ENCODE measurements at places on chromosomes 13 and 19.
A peak's percentile ranks its signal among the peaks of the same experiment; 100 is the strongest.

- no peak for DNase-seq
Observed at GRCh38 chr13:29497137-29497654, 98.3 kb downstream of the SLC7A1 start.

- no peak for DNase-seq
Observed at GRCh38 chr13:45782327-45783045, 69.1 kb downstream of the SIAH3 start.

DNA sequence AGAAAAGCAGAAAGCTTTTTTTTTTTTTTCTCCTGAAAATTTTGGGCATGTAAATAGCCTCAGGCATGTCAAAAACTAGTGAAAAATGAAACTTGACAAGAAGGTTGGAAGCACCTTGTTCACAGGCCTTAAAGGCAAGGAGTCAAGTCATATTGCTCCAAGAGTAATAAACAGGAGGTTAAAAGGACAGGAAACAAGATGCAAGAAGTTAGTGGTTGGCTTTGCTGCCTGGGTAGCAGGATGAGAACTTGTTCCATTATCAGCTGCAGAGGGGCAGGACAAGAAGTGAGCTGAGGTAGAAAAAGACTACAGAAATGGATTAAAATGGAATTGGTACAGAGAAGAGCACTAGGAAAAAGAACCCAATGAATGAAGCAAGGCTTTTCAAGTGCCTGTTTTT, 242.6 kb downstream of the DCT start:
- no peak for DNase-seq

GRCh38 chr13:44523146-44524015, 52.7 kb downstream of the TSC22D1 start:
- no peak for DNase-seq

GRCh38 chr13:51729866-51730553, 74.0 kb downstream of the DHRS12 start:
- peak; percentile 28 for DNase-seq

DNA sequence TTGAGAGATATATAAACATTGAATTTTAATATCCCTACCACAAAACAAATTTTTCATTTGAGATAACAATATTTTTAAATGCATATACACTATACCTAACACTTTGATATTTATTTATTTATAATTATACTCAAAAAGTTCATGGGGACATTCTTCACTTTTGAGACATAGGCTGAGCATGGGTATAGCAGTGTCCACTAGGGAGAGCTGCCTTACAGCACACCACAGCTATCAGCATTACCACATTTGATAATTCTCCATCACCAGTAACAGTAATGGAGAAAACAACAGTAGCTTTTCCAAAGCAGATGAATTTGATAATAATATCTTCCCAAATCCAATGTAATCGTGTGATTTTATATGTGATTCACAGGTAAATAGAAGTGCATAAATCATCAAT, 626.1 kb downstream of the DACH1 start:
- no peak for DNase-seq

- no peak for DNase-seq
Observed at GRCh38 chr19:17553256-17553655, 2.2 kb upstream of the COLGALT1 start.

GRCh38 chr19:5999693-6000092, 21.8 kb upstream of the RANBP3 start:
- no peak for DNase-seq

- DNase-seq = no peak
Observed at GRCh38 chr19:29495091-29495490, 30.7 kb upstream of the VSTM2B start.

- no peak for DNase-seq
Observed at GRCh38 chr13:79463604-79464003, 17.4 kb upstream of the NDFIP2 start.

DNA sequence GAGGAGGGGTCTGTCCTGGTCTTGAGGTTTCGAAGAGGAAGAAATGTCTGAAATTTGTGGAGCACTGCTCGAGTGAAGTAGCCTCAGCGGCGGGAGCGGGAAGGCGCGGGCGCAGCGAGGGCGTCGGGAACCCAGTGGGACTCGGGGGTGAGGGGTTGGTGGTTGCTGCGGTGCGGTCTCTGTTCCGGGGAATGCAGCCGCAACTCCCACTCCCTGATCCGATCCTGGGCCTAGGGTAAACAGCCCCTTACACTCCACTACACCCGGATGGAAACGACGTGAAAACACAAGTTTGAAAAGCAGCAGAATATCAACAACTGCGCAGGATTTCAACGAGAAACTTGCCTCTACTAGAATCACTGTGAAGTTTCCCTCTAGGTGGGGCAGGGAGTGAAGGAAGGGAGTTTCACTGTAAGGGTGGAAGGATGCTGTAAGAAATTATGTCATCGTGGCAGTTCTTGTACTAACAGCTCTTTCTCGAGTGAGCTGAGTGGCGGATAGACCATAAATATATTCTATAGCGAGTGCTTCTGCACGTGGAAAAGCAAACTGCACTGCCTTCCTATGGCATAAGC, 2.0 kb upstream of the KLF12 start:
- no peak for DNase-seq

GRCh38 chr13:113224486-113224885, 15.1 kb downstream of the CUL4A start:
- no peak for DNase-seq

DNA sequence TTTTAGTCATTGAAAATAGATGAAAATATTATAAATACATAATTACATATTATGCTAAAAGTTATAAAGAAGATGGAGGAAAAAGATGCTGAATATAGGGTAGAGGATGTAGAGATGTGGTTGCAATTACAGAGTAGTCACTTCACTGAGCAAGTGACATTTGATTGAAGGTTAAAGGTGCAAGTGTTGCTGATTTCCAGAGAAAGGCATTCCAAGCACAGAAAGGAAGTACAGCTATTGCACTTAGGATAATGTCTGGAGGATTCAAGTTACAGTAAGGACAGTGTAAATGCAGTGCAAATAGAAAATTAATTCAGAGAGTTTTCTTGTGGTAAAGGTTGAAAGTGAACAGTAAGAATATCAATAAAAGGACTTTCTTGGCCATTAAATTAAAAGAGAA, 1721.8 kb downstream of the PCDH9 start:
- DNase-seq = no peak

DNA sequence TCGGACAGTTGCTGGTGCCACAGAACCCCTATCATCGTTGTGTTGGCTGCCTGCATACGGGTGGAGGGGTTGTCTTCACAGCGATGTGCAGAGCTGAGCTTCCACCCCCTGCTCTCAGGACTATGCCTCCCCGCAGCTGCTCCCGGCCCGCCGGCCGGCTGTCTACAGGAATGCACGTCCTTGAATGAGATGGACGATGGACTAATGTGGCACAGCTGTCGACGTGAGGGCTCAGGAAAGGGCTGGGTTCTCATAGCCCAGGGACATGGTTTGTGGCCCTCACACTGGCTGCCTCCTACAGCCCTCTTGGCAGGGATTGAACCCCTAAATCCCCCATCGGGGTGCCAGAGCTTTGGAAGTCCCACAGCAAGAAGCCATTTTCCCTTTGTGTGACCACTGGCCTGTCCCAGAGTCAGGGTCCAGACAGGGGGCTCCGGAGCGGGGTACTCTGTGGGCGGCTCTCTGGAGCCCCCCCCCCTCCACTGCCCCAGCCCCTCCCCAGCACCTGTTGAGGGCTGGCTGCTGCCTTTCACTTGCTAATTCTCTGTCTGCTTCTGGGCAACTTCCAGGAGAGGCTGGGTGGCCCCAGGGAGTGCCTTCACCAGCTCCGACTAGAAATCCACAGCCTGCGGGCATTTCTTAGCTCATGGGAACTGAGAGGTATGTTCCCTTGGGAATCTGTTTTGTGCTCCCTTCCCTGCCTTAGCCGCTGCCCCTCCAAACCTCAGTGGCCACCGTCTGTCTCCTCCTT, 40.2 kb downstream of the TSSK6 start:
- no peak for DNase-seq

- no peak for DNase-seq
Observed at GRCh38 chr19:48624791-48625723, 5.8 kb downstream of the SPHK2 start.

DNA sequence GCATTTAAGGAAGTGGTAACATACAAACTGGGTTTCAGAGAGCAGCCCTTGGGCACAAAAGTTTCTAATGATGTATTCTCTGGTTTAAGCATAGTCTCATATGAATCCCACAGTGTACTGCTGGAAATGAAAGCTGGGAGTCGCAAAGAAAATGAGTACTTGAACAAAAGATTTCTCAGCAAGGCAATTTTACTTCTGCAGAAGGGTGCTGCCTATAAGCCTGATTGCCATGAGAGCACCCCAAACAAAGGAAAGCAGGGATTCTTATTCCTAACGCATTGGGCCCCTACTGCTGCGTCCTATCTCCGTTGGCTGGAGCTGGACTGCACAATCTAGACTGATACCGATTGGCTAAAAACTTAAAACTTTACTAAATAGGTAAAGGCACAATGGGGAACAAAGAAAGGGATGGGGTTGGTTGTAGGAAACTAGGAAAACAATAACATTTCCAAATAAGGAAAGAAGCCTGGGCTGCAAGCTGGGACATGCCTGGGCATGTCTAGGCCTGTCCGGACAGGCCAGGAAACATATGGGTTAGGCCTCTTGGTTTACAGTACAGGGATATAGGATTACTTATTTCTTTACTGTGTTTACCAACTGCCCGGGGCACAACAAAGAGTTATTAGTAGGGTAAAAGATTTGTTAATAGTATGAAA, 27.4 kb upstream of the VN1R4 start:
- DNase-seq = no peak

DNA sequence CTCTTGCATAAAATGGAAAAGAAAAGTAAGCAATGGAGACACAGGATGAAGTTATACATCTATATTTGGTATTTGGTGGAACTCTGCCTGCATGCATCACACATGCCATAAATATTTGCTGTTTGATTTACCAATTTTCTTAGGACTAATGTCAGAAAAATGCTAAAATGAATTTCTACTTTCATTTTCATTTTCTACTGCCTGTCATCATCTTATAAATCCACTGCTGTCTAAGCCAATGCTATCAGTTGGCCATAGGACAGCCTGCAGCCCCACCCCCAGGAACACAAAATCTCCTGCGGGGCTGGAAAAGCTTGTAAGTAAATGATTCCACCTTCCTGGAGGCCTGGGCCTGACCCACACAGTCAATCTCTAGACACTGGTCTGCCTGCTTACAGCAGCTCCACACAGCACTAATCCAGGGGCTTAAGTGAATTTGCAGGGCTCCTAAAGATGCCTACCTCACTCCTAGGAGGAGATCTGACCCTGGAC, 122.0 kb downstream of the ENOX1 start:
- no peak for DNase-seq

- DNase-seq = no peak
Observed at GRCh38 chr19:30335306-30335886, 36.8 kb upstream of the ZNF536 start.

- DNase-seq = no peak
Observed at GRCh38 chr13:38743466-38743865, 56.6 kb downstream of the FREM2 start.

- no peak for DNase-seq
Observed at GRCh38 chr19:12694641-12695040, 1.8 kb downstream of the FBXW9 start.

GRCh38 chr13:48483575-48483974, 49.3 kb downstream of the RCBTB2 start:
- DNase-seq = no peak

GRCh38 chr13:32340914-32341313, 25.6 kb downstream of the BRCA2 start:
- no peak for DNase-seq

- no peak for DNase-seq
Observed at GRCh38 chr13:55219538-55219937, 1921.2 kb upstream of the PRR20A start.

DNA sequence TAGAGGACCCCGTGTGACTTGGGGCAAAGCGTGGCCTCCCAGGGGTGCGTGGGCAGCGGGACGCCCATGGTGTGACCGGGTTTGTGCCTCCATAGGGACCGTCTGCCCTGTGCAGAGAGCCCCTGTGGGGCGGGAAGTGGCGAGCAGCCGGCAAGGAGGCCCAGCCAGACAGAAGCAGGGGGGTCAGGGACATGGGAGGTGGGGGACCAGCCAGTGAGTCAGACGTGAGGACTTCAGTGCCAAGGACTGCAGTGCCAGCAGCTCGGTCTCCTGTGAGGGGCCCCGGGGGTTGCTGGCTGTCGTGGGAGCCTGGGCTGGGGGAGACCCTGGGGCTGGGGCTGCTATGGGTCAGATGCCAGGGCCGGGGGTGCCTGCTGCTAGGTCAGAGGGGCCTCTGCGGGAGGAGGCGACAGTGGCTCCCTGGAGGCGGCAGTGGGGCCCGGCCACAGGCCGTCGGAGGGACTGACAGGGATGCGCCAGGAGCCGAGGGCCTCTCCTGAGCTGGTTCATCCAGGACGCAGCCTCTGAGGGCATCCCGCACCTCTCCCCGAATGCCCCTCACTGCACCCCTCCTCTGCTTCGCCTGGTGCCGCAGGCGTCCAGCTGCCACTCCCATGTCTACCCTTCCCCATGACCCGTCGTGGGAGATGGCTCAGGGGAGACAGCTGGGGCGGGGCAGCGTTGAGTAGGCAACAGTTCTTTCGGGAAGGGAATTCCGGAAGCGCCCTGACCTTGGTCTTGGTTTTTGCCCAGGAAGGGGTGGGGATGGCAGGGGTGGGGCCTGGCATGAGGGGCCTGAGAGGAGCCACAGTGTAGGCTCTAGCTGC, 80.0 kb downstream of the KDM4B start:
- peak; percentile 35 for DNase-seq

- no peak for DNase-seq
Observed at GRCh38 chr13:32695602-32696250, 109.5 kb downstream of the PDS5B start.

DNA sequence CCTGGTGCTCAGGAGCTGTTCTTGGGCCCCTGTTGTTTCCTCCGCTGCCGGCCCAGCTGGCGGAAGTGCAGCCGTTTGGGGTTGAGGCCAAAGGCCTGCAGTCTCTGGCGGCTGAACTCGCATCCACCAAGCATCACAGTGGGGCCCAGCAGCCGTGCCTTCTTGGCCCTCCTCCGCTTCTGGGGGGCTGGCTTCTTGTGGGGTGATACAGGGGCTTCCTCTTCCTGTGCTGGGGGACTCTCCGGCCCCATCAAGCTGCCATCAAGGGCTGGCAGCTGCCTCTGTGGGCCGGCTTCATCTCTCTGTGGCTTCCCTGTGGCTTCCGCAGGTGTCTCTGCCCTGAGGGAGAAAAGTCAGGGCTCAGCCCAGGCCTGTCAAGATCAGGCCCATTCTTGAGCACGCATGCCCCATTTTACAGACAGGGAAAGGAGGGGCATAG, 10.3 kb downstream of the ATG4D start:
- DNase-seq = no peak
